ENCODE measurements at places on chromosomes 13 and 19. TPM values are rescaled to one million over a fixed set of nuclear protein-coding genes. Genes with fewer than 3 reads are reported as not detected.

DNA sequence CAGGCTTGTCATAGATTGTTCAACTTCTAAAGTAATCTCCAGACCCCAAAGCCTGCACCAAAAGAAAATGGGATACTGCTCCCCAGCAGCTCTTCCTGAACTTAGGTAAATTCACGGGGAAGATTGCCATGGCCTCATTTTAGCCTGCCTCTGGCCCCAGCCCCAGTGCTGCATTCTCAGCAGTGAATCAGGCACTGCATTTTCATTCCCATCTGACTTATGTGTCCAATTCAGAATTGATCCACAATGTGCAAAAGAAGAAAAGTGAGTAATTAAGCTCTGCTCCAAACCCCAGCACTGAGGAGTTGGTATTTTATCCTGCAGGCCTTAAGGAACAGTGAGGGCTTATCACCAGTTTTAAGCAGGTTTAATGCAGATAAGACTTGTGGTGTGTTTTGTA lies 176.4 kb downstream of the KCTD12 start:
- no peak for DNase-seq

DNA sequence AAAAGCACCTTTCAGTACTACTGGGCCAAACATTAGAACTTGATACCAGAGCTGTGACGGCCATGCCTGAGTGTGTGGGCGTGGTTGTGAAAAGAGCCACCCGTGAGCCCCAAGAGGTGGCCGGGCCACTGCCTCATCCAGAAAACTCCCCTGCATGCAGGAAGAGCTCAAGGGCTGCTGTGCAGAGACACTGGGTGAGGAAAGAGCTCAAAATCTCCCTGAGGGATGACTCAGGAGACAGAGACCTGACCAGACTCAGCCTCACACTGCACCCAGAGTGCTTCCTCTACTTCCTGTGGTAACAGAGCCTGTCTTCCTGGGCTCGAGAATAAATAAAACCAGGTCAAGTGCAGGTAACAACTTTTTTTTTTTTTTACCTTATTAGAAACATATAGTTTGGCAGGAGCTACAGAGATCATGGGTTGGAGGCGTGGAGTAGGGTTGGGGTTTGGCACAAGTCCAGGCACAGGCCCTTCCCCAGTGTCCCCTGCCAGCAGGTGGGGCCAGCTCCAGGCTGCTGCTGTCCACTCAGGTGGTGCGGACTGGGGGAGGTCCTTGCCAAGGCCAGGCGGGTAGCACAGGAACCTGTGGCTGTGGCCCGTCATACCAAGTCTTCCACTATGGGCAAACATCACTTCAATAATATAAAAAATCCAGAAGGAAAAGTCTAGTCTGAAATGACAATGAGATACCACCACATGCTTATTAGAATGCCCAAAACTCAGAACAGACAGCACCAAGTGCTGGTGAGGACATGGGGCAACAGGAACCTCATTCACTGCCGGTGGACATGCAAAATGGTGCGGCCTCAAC lies 25.5 kb downstream of the ELL start:
- DNase-seq, result peak; percentile 42

PTPRH gene
- 0.13 TPM for total RNA-seq

- no peak for DNase-seq
These were observed 30.6 kb downstream of the TMEM161A start for GRCh38 chr19:19107654-19108053.

ADGRE3 gene
- not detected for total RNA-seq

- DNase-seq, result no peak
These were observed 8.2 kb downstream of the BCKDHA start for GRCh38 chr19:41405776-41406175.

DNA sequence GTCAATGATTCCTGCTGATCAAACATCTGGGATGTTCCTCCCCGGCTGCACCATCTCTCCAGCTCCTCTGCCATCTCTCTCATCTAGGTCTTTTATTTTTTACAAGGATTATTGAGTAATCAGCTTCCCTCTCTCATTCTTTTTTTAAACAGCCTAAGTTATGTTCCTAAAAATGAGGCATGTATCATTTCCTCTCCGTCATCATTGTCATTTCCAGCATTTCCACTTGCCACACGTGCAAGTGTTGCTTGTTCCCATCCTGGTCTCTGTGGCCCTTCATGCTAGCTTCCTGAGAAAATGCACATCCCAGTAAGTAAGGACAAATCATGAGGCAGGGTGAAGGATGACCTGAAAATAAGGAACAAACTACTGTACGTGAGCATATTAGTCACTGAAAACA lies 102.7 kb upstream of the POSTN start:
- DNase-seq, result peak; percentile 91

WDR62 gene
- 2.7 TPM for total RNA-seq

ZNF729 gene
- total RNA-seq, result not detected

- DNase-seq, result no peak
These were observed 44.4 kb upstream of the FARP1 start for GRCh38 chr13:98098516-98098915.

DNA sequence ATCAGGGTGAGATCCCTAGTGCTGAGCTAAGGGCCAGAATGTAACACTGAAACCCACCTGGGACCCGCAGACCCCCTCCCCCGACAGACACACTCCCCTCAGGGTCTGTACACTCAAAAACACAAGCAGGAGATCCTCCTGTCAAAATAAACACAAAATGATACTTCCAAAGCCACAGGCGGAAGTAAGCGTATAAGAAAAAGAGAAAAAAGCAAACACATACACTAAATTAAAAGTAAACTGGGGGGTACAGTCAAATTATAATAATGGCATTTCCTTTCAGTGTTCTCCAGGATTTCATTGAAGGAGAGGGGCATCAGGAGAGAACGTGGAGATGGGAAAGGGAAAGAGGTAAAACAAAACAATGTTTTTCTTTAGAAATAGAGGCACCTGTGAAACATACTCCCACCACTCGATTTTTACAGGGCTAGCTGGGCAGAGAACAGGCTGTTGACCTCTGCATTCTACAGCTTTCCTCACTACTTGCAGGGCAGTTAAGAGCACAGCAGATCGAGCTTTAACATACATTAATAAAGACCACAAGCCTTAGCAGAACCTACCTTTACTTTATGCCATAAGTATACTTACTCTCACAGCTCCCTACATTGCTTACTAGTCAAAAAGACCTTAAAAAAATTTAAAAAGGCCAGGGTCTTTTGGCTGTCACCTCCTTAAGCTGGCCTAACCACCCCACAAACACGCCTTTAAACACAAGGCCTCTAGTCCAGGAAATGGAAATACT lies 5.3 kb downstream of the ZIC5 start:
- DNase-seq, result no peak

DNA sequence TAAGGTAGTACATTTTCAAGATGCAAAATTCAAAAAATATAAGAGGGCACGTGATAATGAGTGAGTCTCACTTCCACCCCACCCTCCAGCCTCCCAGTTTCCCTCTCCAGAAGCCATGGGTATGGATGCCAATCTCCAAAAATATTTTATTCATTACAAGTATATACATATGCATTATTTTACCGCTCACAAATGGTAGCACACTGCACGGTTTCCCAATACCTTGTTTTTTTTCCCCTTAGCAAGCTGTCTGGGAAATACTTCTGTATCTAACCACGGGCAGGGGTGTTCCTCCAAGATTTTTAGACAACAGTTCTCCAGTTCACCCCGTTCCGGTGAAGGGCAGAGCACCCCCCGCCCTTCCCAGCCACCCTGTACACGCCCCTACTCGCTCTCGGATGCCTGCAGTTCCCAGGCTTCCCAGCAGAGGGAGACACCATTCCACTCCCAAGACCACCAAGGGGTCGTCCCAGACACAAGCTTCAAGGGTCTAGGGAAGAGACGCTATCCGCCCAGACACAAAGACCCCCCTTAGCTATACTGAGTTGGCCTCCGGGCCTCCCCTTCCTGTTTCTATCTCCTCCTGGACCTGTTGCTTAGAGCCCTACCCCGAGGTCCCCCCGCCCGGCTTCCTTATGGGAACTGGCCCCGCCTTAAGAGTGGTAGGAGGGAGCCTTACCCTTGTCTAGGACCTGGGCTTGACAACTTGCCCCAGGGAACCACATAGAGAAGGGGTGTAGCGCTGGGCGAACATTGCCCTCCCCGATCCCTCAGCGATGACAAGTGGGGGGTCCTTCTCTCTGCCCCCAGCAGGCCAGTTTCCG lies 1.1 kb upstream of the FXYD3 start:
- no peak for DNase-seq

DNA sequence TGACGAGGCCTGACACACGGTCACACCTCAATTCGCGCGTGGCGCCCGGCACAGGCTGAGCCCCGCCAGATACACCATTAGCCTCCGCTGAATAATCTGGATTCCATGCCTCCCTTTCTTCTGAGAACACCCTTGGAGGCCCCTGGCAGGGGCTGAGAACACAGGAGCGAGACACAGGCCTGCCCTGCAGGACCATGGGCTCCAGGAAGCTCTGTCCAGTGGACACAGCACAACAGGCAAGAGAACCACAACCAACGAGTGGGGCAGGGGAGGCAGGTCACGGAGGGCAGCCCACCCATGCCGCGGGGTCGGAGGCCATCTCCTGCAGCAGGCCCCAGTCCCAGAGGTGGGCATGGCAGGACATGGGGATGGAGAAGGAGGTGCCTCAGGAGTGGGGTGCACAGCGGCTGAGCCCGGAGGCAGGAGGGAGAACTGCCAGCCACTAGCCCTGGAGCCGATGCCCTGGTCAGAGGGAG lies 75.8 kb upstream of the C13orf46 start:
- no peak for DNase-seq

DNA sequence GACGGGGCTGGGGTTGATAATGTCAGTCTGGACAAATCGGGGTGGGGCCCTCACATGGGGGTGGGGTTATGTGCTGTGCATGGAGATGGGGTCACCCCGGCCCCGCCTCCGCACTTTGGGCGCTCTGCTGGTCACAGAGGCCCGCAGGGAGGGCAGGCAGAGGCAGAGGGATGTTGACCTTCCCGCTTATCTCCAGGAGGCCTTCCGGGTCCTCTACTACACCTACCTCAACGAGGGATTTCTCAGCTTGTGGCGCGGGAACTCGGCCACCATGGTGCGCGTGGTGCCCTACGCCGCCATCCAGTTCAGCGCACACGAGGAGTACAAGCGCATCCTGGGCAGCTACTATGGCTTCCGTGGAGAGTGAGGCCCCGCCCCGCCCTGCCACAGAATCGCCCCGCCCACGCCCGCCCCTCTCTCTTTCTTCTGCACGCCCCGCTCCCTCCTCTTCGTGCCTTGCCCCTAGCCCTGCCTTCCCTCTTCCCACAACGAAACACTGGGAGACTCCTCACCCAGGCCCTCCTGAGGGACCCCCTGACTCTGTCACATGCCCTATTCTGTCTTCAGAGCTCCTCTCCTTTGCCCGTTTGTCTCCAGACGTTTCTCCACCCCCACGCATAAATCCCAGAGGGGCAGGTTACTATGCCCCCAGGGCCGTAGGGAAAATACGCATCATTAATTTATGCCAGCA lies 32.8 kb downstream of the TMEM161A start:
- DNase-seq, result no peak

DCT gene
- not detected for total RNA-seq

FFAR1 gene
- total RNA-seq, result not detected

LIN7B gene
- total RNA-seq, result 1.4 TPM

GRCh38 chr13:54210397-54211049 lies 1181.9 kb downstream of the OLFM4 start:
- no peak for DNase-seq

DNA sequence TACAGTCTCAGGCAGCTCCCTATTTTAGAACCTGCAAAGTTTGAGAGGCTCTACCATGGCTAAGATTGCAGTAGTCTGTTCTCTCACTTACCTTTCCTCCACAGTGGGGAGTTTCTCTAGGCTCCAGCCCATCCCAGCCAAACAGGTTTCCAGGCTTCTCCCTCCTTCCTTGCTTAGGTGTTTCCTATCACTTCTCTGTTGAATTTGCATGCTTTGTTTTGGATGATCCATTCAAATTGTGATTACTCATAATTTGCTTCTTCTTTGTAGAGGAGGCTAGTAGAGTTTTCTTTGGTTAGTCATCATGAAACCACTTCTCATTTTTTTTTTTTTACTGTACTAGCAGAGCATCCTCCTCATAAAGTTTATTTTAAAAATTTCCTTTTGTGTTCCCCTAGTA lies 1242.2 kb upstream of the MIR17HG start:
- DNase-seq, result no peak

GRCh38 chr13:104466016-104466415 lies 1399.8 kb upstream of the SLC10A2 start:
- DNase-seq, result no peak

DNA sequence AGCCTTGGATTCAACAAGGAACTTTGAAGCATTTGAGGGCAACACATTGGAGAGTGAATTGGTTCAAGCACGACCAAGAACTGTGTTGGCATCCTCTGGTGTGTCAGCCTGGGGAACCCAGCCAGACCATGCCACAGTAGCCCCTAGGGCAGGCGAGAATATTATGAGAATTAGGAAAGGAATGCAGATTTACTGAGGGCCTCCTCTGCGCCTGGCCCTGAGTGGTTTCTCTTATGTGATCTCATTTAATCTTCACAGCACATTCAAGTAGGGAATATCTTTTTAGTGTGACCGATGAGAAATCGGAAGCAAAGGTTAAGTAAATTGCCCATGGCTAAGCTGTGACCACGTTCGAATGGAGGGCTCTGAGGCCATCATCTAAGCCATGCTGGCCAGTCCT lies 15.3 kb upstream of the ERICH6B start:
- no peak for DNase-seq

GRCh38 chr19:51689751-51690453 lies 3.2 kb upstream of the SPACA6 start:
- DNase-seq, result peak; percentile 40

SEMA6B gene
- 69.4 TPM for total RNA-seq

- DNase-seq, result no peak
These were observed 121.6 kb upstream of the SPATA13 start for GRCh38 chr13:24038841-24039330.

DNA sequence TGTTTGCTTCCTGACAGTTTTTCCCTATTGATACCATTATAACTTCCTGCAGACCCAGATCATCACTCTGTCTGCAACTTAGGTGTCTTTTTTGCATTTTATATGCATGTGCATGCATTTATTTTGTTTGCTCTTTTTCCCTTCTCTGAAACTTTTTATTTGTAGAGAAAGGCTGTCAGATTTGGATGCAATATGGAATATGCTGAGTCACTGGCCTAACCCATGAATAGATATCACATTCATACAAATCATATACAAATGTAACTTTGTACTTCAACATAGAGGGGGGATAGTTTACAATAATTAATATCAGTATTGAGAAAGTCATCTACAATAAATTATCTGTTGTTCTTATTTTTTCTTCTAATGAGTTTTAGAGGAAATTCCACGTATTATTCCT lies 1465.0 kb downstream of the EFNB2 start:
- DNase-seq, result no peak

Data from dermis microvascular lymphatic vessel endothelial cell (primary cell).